Glomerular endothelial cell (primary cell): ENCODE measurements at places on chromosomes 3 and 15.

DNA sequence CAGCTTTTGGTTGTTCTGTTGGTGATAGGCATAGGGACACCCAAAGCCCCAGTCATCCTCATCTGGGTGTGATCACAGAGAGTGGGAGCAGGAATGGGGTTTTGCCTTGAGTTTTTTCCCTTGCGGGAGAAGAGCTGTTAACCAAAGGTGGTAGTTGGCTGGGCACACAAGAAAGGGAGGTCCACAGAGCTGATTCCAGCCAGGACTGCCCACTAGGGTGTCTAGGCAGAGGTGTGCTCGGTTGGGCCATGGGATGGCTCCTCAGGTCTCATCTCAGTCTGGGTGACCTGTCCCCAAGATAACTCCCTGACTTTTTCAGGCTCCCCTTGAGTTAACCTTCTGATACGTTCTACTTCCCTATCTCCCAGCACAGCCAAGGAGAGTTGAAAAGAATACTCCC, 134.8 kb downstream of the PDE8A start:
- DNase-seq = no peak

GRCh38 chr3:183244219-183244618, 8.8 kb upstream of the B3GNT5 start:
- DNase-seq = no peak

DNA sequence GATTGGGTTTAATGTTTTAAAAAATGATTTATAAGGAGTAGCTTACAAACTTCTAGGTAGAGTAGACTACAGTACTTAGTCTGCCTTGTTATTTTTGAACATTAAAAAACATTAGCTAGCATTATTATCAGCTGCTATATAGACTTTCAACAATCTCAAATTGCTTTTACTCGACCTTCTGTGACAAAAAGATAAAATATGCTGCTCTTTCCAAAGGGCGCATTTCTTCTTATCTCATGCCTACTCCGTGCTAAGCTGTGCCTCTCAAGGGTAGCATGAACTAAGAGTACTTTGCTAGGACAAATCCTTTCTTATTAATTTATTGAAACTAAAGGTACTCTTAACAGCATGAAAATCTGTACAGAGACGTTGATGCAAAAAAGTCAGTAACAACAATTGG, 71.3 kb downstream of the SPRED1 start:
- no peak for DNase-seq

- DNase-seq = no peak
Measured at GRCh38 chr15:46576646-46577395, 942.0 kb downstream of the SQOR start.

DNA sequence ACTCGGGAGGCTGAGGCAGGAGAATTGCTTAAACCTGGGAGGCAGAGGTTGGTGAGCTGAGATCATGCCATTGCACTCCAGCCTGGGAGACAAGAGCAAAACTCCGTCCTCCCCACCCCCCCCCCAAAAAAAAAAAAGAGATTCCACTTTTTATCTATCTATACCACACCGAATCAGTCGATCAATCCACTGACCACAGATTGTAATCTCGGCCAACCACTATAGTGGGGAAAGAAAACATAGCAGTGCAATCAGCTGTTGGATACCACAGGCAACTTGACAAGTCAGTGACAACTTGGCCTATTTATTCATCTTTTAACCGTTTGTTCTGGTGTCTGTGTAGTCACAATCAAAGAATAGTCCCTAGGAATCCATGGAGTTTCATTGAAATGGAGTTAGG, 299.2 kb downstream of the FHIT start:
- DNase-seq = no peak

- no peak for DNase-seq
Measured at GRCh38 chr3:195388380-195388779, 54.4 kb downstream of the ACAP2 start.

GRCh38 chr3:115833074-115833473, 209.8 kb downstream of the GAP43 start:
- no peak for DNase-seq

DNA sequence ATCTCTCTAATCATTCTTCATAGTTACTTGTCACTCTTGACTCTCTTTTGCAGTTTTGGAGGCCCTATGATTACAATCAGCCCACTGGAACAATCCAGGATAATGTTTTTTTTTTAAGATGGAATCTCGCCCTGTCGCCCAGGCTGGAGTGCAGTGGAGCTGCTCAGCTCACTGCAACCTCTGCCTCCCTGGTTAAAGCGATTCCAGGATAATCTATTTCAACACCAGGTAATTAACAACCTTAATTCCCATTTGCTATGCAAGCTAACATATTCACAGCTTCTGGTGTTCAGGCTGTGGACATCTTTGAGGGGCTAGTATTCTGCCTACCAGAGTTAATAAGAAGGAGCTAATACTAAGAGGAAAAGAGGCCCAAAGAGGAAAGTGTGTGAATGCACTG, 1.1 kb upstream of the BLOC1S6 start:
- no peak for DNase-seq

DNA sequence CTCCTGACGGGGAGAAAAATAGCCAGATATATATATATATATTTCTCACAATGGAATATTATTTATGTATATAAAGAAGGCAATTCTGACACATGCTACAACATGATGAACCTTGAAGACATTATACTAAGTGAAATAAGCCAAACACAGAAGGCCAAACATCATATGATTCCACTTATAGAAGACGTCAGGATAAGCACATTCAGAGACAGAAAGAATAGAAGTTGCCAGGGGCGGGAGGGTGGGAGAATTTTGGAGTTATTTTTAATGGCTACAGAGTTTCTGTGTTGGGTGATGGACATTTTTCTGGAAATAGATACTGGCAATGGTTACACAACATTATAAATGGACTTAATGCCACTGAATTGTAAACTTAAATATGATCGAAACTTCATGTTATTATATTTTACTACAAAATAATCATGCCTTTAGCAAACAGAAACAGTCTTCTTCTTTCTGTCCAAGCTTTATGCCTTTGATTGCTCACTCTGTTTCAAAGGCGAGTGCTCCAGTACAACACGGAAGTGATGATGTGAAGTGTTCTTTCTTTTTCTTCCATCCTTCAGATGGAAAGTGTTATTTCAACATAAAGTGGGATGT, 514.0 kb downstream of the OCA2 start:
- DNase-seq = no peak

DNA sequence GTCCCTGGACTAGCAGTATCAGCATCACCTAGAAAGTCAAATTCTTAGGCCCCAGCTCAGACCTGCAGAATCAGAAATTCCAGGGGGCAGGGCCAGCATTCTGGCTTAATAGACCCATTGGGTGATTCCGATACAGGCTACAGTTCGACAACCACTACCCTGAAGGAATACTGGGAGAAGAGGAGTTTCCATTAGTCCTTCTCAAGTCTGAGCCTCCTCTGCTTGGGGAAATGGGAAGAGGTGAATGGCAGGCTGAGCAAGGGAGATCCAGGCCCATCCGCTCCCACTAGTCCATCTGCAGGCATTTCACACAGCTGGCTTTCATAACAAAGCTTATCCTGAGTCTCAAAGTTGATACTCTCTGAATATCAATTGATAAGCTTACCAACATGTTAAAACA, 69.1 kb downstream of the MECOM start:
- no peak for DNase-seq

- DNase-seq = no peak
Measured at GRCh38 chr15:35040339-35041255, 44.5 kb downstream of the NANOGP8 start.

- DNase-seq = no peak
Measured at GRCh38 chr15:25773248-25773647, 89.9 kb downstream of the ATP10A start.

DNA sequence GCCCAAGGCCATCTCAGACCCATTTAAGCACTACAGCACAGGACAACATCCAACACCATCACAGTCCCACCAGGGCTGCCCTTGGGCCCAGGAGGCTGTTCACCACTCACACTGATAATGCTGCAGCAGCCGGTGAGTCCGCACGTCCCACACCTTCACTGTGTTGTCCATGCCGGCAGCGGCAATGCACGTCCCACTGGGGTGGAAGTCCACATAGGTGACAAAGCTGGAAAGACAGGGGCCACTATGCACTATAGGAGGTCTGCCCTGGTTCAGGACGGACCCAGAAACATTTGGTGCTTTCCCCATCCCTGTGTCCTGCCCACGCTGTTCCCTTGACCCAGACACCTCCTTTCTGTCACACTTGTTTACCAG, 8.5 kb downstream of the POC1A start:
- no peak for DNase-seq

GRCh38 chr15:44058126-44058525, 136.9 kb downstream of the FRMD5 start:
- no peak for DNase-seq

DNA sequence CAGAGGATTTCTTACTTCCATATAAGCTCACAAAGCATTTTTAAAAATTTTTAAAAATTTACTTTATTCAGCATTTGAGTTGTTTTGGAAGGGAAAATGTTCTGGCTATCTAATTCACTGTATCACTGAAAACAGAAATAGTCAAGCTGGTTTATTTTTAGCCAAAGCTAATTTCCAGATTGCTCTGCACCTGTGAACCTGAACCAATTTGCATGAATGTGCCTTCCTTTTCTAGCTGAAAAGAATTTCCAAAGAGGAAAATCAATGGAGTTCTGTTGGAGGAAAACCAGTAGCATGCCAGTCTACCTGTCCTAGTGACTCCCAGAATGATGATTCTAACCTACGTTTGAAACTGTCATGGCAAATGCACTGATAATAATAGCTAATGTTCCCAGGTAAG, 134.2 kb upstream of the LIPC start:
- DNase-seq = no peak

DNA sequence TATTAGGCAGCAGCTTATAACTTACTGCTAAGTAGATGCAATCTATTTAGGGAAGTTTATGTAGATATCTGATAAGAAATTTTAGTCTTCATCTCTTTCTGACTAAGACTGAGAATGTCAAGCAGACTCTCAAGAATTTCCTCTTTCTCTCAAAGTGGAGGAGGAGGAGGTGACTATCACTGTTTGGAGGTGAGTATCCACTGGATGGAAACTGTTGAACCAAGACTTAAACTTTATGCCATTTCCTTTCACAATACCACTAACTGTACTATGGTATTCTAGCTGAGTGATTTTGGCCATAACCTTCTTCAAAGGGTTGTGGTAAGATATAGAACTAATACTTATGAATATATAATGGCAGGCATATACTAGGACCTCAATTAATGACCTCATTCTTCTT, 64.6 kb downstream of the TPRG1 start:
- no peak for DNase-seq

- DNase-seq = no peak
Measured at GRCh38 chr15:25631971-25632370, 193.1 kb upstream of the UBE3A start.

- DNase-seq = no peak
Measured at GRCh38 chr3:189344996-189345395, 173.2 kb downstream of the TPRG1 start.

- DNase-seq = no peak
Measured at GRCh38 chr3:31124373-31124772, 229.9 kb upstream of the GADL1 start.

DNA sequence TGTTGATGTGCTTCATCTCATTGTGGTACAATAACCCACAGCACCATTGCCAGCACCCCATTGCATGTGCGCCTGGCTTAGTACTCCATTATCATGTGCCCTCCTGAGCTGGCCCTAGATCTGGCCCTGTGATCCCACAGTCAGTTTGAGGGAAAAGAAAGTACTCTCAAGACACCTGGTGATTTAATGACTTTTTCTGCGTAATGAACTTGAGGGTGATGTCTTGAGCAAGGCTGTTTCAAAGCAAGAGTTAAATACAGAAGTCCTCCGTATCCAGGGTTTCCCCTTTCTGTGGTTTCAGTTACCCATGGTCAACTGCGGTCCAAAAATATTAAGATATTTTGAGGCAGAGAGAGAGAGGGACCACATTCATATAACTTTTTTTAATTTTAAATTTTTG, 16.3 kb downstream of the C3orf20 start:
- DNase-seq = no peak

DNA sequence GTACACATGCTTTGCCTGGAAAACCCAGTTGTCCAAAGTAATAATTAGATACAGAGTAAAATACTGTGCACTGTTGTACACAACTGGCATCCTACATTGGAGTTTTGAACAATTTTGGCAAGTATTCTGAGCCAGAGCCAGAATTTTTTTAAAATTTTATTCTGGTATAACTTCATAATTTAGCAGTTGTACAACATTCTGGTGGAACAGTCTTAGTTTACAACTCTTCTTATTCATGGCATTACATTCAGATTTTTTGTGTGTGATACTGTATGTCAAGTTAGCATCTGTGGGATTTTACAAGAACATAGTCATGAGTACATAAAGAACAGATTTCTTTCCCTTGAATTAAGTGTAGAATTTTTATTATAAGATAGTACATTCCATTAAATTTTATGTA, 67.5 kb downstream of the SLC49A4 start:
- no peak for DNase-seq

GRCh38 chr3:195059471-195060216, 211.3 kb downstream of the XXYLT1 start:
- no peak for DNase-seq

GRCh38 chr3:143441516-143442171, 322.1 kb downstream of the CHST2 start:
- no peak for DNase-seq

- DNase-seq = peak; percentile 52
Measured at GRCh38 chr15:33021806-33022389, 172.6 kb downstream of the FMN1 start.

- no peak for DNase-seq
Measured at GRCh38 chr15:74631935-74632560, 16.4 kb downstream of the CLK3 start.

GRCh38 chr3:145294572-145294971, 866.4 kb downstream of the PLOD2 start:
- no peak for DNase-seq

- DNase-seq = no peak
Measured at GRCh38 chr3:32842531-32842931, 24.7 kb downstream of the TRIM71 start.

- no peak for DNase-seq
Measured at GRCh38 chr3:142274908-142275307, 49.5 kb upstream of the GK5 start.
